ENCODE measurements at places on chromosomes 5 and 9.

- DNase-seq = no peak
These were observed 25.8 kb downstream of the ST8SIA4 start for GRCh38 chr5:100877274-100877673.

DNA sequence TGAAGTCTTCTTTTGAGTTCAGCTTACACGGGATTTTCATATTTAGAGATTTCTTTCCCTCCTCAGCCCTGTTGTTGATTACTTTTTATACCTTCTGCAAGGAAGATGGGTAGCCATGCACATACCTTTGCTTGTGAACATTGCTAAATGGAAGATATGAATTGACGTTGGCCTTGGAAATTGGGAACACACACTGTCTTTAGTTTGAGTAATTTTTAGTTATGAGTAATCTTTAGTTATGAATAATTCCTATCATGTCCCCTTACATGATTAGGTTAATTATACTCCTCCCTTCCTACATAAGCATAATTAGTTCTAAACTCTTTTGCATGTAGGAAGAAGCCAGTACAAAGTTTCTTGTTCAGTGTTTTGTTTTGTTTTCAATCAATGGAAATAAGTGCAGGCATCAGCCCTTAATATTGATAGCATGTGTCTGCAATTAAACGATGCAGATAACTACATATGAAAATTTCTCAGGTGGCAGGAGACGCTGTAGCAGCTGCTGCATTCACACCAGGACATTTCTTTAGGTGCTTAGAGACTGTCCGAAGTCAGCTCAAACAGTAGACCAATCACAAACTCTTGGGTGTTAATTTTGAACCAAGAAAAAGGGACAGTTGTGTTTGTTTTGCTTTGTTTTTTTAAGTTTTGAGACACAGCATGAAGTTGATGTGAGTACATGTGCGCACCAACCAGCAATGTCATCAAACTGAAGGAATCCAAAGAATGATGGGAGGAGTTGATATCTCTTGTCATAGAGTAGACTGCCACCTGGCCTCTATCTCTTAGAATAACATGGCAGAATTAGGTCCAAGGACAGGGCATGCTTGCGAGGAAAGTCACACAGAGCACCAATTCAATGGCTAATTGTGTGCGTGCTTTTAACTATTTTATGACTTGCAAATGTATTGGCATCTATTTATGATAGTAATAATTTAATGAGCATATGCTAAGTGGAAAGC is 51.4 kb downstream of the SMARCA2 start:
- no peak for DNase-seq

- DNase-seq = no peak
These were observed 81.8 kb downstream of the SUSD1 start for GRCh38 chr9:112093147-112093869.

DNA sequence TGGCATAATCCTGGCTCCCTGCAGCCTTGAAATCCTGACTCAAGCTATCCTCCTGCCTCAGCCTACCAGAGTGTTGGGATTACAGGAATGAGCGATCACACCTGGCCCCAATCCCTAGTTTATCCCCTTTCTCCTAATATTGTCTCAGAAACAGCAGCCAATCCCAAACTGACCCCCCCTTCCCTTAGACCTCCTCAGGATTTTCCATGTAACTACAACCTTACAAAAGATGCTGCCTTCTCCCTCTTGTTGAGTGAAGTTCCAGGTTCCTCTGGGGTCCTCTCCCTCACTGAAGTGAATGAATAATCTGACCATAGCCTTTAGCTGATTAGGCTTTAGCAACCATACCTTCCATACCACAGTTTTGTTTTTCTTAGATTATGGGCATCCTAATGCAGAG is 25.9 kb upstream of the MSANTD3 start:
- no peak for DNase-seq

DNA sequence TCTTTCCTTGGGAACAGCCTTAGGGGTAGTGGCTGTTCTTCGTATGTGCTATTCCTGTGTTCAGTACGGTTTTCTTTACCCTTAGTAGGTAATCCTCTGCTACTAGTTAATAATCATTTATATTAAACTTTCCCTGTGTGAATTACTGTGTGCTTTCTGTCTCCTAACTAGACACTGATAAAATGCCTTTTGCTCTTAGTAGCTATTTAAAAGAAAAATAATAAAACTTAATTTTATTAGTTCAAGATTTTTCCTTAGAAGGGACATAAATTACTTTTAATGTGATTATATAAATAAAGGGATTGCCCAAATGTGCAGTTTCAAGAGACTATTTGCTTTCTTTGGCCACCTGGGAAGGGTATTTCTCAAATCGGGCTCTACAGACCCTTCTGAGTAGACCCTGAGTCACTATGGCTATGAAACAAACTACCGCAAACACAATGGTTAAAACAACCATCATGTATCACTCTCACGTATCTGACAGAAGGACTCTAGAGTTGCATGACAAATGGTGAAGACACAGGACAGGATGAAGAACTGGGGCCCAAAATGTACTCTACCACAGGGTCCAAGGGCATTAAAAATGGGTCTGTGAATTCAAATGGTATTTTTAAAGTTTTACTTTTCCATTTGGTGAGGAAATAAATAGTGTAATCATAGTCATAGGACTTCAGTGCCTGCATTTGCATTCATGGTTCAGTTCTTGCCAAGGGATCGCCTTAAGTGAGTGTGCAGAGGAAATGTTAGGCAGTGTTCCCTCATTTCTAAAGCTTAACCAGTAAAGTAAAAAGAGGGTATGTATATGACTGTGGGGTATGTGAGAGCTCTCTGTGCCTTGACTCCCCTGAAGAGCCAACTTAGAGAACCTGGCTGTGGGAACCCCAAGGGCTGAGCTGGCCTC is 97.0 kb downstream of the TSSK1B start:
- DNase-seq = no peak

- no peak for DNase-seq
These were observed 5.5 kb upstream of the AK3 start for GRCh38 chr9:4746278-4747030.

DNA sequence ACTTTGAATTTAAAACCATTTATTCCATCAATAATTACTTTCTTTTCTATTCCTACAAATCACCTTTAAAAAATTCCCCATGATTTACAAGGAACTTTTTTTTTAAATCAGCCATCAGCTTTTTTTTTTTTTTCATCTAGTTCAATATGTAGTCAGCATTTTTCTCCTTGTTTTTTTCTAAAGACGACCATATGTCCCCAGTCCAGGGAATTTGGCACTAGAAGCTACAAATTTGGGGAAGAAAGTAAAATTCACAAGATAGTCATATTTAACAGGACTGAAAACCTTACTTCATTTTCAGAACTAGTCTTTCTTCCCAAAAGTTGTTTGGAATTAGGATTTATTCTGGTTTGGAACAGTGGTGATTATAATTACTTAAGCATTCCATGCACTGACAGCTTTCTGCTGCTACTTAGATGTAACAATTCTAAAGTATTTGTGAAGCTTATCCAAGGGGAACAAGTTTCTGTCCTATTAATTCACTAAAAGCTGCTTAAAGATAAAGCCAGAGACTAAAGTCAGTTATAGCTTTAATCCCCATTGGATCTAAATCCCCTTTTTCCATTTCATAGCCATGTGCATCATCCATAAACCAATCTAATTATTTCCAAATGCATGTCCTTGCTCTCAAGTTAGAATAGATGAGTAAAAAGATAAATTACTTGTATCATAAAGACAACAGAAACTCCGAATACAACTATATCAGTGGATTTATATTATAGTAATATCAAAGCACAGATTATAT is 7.4 kb upstream of the SNCAIP start:
- no peak for DNase-seq

DNA sequence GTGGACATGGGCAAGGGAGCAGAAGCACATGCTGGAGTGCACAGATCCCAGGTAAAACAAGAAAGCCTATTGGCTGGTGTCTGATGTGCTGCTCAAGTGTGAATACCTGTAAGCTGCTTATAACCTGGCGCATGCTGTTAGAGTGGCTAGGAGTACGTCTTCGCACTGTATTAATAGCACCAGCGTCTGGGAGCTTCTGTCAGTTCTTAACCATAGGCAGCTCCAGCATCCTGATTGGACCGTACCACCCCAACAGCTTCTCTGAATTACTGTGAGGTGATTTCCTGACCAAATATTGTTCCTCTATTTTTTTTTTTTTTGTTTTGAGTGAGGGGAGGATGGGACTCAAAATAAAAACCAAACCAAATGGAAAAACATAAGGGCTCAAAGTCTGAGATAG is 987.6 kb downstream of the PTPRD start:
- no peak for DNase-seq

- DNase-seq = no peak
These were observed 25.7 kb upstream of the RFK start for GRCh38 chr9:76419782-76420380.

DNA sequence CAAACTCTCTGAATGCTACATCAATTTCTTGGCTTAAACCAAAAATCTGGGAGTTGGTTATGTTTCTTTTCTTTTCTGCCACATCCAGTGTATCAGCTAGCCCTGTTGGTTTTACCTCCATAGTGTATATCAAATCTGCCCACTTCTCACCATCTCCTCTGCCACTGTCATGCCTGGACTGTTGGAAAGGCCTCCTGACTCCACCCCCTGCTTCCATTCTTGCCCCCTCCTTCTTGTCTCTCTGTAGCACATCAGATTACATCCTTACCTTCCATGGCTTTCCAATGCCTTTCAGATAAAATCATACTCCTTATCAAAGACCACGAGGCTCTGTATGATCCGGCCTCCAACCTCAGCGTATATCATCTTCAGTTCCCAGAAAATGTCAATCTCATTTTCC is 35.4 kb downstream of the STXBP1 start:
- DNase-seq = no peak
